ENCODE measurements at places on chromosomes 3 and 15.

DNA sequence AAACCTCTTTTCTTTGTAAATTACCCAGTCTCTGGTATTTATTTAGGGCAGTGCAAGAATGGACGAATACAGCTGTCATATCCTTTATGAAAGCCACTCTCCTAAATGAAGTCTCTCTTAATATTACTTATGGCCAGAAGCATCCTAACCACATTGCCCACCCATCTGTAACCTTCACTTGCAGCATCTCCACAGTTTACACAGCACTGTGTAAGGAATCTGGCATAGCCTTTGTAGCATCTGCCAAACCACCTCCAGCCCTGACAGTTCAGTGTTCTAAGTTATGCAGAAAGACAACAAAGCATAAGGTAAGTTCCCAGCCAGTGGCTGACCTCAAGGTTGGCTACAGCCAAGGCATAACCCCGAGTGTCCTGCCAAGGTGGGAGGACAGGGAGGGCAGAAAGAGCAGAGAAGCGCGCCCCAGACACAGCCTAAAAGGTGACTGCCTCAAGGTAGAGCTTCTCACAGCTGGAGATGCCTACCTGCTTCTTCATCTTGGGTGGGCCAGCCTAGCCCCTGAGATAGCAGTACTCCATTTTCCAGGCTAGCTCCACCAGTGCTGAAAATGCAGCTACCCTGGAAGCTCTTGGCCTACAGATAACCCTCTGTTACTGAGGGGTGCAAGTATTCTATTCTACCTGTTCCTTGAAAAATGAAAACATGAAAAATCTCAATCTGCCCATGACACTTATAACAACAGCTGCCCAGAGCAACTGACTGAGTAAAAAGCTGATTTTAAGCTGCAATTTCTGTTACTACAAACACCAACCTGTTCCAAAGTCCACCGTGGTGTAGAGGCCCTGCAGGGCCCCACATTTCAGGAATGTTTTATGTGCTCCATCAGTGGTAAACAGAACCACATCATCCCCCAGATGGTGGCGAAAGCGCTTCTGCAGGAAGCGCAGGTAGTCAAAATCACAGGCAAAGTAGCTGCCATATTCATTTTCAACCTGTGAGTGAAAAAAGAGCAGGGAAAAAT lies 39.3 kb downstream of the GLB1 start:
- no peak for DNase-seq

DNA sequence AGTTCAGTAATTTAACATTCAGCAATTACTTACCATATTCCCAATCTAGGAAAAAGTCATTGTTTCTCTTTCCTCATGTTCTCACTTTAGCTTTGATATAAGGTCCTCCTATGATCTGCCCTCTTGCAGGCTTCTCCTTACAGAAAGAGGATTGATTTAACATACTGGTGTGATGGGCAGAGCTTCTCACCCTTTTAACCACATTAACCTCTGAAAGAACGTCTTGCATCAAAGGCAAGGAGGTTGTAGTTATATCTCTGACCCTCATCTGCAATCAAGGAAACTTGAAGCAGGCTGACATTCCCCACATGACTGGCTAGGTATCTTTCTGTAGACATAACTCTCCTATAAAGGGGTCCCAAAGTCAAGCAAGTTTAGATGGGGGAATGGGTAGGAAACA lies 39.5 kb downstream of the BTLA start:
- DNase-seq = no peak

- no peak for DNase-seq
These were observed 56.9 kb downstream of the LRCH3 start for GRCh38 chr3:197847866-197848401.

GRCh38 chr3:114929971-114930732 lies 216.9 kb downstream of the ZBTB20 start:
- no peak for DNase-seq

GRCh38 chr3:86995537-86995936 lies 4.6 kb upstream of the VGLL3 start:
- DNase-seq = no peak

DNA sequence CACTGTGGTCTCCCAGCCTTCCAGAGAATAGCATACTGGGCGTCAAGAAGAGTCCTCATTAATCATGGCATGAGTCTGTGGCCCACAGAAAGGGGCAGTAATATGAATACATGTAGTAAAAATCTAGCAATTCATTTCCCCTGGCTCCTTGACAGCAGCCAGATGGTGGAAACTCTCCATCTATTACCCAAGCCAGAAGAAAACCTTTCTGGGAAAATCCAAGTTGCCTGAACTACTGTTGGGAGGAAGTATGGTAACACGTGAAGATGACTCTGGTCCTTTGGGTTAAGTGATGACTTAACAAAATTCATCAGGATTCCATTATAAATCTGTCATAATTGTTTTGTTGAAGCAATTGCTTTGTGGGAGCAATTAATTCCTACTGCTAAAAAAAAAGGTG lies 530.5 kb downstream of the FHIT start:
- DNase-seq = no peak

- no peak for DNase-seq
These were observed 82.7 kb upstream of the CHD2 start for GRCh38 chr15:92817339-92817886.

DNA sequence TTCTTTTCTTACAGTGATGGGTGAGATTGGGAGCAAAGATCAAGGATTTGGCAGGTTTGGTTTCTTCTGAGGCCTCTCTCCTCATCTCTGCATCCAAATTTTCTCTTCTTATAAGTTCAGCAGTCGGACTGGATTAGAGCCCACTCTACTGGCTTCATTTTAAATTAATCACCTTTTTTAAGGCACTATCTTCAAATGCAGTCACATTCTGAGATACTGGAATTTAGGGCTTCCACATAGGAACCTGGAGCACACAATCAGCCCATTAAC lies 56.5 kb upstream of the PLSCR4 start:
- DNase-seq = no peak

GRCh38 chr3:43231276-43232000 lies 54.9 kb upstream of the SNRK start:
- no peak for DNase-seq

DNA sequence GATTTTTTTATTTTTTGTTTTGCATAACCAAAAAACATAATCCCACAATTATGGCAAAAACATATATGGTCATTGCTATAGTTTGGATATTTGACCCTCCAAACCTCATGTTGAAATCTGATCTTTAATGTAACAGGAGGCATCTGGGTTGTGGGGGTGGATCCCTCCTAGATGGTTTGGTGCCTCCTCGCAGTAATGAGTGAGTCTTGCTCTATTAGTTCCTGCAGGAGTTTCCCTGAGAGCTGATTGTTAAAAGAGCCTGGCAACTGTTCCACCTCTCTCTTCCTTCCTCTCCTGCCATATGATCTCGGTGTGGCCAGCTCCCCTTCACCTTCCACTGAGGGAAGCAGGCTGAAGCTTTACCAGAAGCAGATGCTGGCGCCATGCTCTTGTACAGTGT lies 33.2 kb upstream of the TRIM59 start:
- DNase-seq = no peak

- no peak for DNase-seq
These were observed 700.1 kb downstream of the ROBO1 start for GRCh38 chr3:79067734-79068133.

DNA sequence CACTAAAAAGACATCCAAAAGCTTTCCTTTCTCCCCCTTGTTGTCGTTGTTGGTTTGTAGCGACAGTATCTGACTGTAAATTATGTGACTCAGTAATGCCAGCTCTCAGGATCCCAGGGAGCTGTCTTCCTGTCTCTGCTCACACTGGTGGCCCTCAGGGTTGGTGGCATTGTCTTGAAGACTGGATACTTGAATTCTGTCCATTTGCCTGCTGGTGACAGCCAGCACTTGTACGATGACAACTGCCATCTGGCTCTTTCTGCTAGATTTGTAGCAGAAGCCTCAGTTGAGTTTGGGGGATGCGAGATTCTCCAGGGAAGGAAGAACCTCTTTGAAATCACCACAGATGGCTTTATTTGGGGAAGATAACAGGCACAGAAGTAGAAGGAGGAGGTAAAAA lies 120.8 kb downstream of the ARPP21 start:
- DNase-seq = no peak

- DNase-seq = no peak
These were observed 23.0 kb downstream of the MESD start for GRCh38 chr15:80966431-80967197.

DNA sequence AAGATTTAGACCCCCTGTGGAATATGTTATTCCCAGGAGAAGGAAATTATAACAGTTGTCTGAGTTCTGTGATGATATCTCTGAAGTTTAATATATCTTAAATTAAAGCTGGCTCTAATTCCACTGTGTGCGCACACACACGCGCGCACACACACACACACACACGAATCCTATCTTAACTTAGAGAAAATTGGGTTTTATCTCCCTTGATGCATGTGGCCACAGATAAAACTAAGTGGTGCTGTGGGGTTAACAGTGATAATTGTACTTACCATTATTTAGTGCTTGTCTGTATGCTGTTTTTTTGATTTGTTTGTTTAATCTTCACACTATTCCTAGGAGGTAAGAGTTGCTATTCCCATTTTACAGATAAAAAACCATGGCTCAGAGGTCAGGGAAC lies 7.4 kb downstream of the EEFSEC start:
- no peak for DNase-seq

DNA sequence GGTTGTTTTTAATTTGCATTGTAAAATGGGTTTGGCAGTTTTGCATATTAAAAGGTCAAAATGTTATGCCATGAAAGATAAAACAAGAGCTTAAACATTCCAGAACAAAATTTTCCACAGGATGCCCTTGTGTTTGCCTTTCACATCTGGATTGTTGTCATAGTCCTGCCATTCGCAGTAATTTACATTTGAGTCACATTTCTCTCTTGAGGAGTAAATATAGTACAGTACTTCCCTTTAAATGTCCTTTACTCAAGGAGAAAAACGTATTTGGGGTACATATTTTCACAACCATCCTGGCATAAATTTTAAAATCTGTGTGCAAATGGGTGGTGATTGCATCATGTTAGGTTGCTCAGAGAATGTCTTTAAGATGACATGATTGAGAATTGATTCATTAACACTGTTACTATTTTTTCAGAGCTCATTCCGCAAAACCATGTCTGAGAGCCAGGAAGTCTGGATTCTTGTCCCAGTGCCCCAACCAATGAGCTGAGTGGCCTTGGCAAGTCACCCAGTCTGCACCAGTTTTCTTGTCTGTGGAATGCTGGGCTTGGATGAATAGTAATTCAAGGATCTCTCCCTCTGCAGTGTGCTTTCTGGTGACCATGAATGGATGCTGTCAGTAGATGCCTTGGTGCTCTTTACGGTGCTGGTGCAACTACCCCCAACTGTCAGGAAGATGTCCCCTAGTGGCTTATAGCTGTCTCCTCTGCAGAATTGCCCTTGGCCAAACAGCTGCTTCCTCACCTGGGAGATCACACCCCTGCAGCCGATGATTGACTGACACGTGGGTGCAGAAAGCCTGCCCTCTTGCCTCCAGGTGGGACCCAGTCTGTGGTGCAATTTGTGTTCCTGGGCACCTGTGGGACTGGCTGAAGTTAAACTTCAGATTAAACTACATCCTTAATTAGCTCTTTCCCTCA lies 43.0 kb downstream of the ABHD5 start:
- no peak for DNase-seq

DNA sequence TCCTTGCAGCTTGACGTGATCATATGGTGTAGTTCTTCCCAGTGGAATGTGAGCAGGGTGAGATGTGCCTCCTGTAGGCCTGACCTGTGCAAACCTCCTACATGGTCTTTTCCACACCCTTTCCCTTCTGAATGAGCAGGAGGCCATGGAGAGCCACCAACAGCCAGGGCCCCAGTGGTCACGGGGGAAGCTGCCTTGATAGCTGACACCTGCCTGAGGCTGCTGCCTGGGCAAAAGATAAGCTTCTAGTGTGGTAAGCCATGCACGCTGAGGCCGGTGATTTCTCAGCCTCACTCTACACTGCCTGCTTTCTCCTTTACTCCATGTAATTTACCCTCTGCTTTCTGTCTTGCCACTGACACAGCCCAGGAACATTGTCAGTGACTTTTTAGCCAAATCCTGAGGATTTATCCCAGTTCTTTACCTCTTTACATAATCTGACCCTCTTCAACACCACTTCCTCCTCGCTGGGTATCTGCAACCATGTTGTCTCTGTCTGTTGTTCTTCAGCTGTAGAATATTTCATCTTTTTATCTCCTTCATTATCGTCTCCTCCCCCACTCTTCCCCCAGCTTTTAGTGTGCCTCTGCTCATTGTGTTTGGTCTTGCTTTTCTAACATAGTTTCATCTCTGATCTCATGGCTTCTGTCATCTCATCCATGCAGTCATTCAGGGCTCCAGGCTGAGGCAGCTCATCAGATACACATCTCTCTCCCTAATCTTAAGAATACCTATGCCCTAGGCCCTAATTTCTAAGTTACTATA lies 11.2 kb upstream of the KBTBD12 start:
- DNase-seq = no peak

GRCh38 chr15:39907216-39907615 lies 12.8 kb downstream of the GPR176 start:
- no peak for DNase-seq

GRCh38 chr3:8931342-8931741 lies 31.9 kb downstream of the RAD18 start:
- DNase-seq = no peak

DNA sequence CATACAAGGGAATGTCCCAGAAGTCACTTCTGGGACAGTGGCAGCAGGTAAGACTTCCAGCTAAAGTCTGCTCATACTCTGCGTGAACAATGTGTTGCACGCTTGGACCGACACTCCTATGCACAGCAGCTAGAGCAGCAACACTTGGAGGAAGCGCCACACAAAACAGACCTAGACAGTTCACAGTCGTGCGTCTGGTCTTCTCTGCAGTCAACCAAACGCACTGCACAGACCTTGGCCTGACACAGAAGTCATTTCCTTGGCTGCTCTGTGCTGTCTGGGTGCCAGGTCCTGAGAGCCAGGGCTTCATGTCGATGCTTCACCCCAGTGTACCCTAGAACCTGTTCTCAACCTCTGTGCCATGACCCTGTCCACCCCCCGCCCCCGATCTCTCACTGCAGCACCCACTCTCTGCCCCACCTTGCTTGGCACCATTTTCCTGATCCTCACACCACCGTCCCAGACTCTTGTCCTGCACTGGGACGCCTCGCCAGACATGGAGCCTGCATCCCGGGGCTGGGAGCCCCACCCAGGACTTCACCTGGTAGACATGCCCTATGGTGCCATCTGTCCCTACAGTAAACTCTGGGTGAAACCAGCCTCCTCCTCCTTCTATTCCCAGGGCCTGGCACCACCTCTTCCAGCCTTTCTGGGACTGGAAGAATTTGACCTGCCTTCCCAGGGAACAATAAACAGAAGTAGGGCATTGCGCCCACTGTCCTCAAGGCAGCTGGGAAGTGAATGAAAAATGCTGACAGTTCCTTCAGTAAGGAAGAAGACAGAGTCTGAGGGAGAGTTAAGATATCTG lies 3.1 kb downstream of the ATP10A start:
- no peak for DNase-seq

Data from cortex of kidney (tissue), 1 donor.